ENCODE measurements at places on chromosomes 11 and 22.

DNA sequence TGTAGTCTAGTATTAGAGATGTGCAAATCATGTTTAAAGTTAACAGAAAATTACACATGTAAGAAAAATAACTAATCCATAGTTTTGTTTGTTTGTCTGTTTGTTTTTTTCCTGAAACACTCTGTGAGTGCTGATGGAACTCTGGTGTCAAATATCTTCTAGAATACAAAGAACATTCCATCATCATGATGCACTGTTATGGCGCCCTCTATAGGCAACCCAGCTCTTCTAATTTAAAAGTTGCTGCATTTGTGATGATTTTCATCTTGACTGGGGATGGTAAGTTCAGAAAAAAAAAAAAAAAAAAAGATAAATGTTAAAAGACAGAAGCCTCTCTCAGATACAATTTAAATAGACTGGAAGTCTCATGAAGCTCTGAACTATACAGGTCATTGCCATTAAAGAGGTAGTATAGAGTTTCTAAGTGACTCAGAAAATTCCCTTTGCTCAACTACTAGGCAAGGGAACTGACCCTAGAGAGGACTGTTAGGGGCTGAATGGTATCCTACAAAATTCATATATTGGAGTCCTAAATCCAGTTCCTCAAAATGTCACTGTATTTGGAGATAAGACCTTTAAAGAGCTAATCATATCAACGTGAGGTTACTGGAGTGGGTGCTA lies 597.2 kb upstream of the ANO3 start:
- DNase-seq, result no peak

- no peak for DNase-seq
Observed at GRCh38 chr11:9605742-9606141, 32.3 kb downstream of the WEE1 start.

GRCh38 chr22:36823186-36823839 lies 6.5 kb upstream of the PVALB start:
- DNase-seq, result no peak

GRCh38 chr11:60193687-60194433 lies 11.0 kb upstream of the MS4A6A start:
- DNase-seq, result peak; percentile 45

- DNase-seq, result no peak
Observed at GRCh38 chr11:78164471-78164870, 24.0 kb downstream of the KCTD21 start.

DNA sequence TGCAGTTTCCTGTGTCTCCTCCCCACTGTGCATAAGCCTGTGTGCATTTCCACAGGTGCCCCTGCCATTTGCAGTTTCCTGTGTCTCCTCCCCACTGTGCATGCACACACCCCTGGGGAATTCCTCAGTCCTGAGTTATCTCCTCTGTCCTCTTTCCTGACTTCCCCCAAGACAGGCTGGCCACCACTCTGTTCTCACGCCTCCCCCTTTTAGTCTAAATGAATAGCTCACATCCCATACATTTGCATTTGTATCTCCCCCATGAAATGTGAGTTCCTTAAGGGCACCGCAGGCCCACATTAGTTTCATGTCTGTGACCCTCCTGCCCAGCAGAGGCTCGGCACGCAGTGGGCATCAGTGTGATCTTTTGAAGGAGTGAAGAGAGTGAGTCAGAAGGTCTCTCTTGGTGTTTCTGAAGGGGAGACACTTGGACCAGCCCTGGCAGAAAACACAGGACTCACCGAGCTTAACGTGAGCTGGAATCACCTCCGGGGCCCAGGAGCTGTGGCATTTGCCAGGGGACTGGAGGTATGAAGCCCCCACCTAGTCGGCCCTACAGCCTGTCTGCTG lies 6.2 kb downstream of the LRRC74B start:
- no peak for DNase-seq

DNA sequence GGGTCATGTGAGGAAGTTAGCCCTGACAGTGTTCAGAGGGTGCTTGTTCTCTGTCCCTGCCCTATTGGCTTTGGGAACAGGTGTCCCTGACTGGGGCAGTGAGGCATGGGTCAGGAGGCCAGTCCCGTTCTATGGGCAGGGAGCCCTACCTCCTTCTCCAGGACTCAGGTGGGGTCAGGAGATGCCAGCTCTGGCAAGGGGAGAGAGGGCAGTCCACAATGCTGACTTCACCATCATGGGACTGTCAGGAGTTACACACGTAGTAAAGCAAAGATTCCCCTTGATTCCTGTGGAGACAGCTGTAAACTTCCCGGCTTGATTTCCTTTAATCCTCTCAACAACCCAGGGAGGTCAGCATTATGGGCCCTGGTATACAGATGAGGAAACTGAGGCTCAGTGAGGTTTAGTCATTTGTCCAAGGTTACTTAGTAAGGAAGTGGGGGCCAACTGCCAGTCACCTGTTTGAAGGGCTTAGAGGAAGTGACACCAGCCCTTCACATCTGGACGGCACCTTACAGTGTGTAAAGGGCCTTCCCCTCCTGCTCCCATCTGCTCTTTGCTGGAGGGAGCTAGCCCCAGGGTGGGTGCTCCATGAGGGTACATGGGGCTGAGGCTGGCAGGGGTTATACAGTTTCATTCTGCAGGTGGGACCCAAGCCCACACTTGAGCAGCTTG lies 11.9 kb downstream of the MICALL1 start:
- DNase-seq, result no peak

- DNase-seq, result no peak
Observed at GRCh38 chr11:118914178-118914918, 11.4 kb downstream of the BCL9L start.

DNA sequence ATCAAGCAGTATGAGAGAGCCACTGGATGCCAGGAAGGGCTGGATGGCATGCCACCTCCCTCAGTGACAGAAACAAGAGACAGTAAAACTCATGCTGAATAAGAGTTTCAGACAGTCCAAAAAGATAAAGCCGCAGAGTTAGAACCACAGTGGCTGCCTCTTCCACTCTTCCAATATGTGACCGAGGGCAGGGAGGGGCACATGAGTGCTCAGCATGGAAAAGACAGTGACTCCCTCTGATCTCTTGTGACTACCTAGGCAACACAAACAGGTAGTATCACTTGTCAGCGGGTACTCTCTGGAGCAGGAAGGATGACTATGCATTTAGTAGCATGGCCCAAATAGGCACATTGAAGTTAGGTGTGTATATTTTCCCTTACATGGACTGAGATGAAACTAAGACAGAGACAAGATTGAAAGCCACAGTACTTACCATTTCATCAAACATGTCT lies 295.4 kb downstream of the CADM1 start:
- no peak for DNase-seq

DNA sequence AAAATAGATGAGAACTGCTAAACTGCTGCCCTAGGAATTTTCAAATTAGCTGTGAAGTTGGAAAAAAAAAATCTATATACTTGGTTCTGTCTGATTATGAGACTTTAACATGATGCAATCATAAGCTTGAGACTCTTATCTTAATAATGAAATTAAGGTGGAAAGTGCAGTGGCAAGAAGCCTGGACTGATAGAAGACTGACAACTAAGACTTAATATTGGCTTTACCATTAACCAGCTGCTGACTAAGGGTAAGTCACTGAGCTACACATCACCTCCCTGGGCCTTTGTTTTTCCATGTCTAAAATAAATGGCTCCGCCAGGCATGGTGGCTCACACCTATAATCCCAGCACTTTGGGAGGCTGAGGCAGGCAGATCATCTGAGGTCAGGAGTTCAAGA lies 56.9 kb downstream of the SLC35F2 start:
- DNase-seq, result no peak

DNA sequence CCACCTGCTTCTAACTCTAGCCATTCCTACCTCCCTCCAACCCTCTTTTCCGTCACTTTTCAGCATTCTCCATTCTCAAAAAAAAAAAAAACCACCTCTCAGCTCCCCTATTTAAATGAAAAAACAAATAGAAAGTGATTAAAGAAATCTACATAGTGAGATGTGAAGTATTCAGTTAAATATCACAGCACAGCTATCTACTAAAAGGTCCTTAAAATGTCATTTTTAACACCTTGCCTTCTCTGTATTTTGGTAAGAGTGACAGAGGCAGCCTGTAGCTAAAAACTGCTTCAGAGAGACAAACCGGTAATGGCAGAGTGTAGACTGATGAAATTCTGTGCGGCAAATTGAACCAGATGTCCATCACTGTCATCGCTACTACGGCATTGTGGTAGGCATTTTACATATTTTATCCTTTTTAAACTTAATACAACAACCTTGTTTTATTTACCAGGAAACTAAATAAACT lies 346 bp upstream of the ALG9 start:
- no peak for DNase-seq

- no peak for DNase-seq
Observed at GRCh38 chr11:12439615-12440014, 62.2 kb downstream of the PARVA start.

DNA sequence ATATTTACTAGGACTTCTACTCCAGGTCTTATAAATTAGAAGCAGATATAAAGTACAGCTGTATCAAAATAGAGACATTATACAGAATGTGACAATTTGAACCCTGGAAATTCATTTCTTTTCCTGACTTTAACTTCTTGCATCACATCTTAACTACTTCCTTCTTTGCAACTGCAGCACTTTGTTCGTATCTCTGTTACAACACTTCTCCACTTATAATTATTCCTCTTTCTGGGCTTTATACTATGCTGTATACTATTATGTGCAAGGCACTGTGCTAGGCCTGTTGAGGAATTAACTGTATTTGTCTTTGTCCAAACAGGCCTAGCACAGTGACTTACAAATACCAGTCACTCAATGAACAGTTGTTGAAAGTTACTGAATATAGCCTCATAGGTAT lies 1.8 kb upstream of the SLC36A4 start:
- no peak for DNase-seq

DNA sequence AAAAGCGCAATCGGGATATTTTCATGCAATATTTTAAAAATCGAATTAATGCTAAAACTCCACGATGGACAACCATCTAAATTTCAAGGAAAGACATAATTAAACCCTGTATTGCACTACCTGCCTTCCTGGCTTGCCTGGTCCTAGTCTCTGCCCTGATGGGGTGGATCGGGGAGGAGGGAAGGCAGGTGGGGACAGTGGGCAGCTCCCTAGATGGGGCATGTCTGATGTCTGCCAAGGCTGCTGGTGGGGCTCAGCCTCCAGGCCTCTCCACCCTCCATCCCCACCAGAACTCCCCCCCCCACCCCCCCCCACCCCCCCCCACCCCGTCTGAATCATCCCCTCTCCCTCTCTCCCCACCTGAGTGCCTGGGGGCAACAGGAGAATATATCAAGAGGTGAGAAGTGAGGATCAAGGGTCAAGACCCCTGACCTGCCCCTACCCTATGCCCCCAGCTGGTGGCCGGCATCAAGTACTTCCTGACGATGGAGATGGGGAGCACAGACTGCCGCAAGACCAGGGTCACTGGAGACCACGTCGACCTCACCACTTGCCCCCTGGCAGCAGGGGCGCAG lies 650 bp downstream of the CST6 start:
- no peak for DNase-seq

DNA sequence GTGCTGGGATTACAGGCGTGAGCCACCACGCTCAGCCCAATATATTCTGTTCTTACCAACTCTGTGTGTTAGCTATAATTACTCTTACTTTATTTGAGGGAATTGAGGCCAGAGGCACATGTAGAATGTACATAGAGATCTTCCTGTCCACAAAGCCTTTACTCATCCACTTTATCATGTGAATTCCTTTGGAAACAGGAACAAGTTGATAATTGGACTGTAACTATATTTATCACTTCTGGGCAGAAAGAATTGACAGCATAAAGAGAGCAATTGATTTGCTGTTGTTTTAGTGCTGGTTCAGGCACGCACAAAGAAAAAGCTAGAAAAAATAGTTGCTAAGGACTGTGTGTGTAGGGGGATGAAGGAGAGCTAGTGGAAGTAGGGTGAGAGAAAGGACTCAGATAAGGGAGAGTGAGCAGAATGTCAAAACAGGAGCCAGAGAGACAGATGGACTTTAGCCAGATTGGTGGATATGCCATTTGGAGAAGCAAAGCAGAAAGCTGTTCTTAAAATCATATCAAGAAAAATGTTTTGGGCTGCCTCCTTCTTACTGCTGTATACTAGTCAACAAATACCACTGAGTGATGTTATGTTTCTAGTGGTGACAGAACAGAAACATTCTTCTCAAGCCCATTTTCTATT lies 929.8 kb upstream of the CNTN5 start:
- DNase-seq, result no peak

DNA sequence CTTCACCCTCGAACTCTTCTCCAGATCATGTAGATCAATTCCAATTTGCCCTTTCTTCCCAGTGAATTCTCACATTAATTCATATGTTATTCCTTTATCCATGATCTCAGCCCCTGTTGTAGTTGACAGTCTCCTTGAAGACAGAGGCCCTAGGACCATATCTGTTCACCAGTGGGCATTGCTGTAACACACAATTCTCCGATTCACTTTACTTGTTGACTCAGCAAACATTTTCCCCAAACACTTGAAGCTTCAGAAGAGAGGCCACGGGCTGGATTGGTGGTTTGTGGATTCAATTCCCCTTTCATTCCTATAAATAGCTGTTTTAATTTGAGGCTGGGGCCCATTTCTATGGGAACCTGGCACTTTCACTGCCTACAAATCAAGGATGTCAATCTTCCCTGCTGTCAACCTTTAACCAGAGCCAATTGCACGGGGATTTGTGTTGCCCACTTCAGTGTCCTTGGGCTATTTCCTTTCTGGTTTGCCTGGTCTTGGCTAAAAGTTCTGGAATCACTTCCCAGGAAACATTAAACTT lies 393.0 kb upstream of the KIRREL3 start:
- DNase-seq, result no peak

GRCh38 chr11:3338569-3339339 lies 40.2 kb downstream of the ZNF195 start:
- no peak for DNase-seq

- DNase-seq, result no peak
Observed at GRCh38 chr11:117621226-117621625, 175.8 kb downstream of the DSCAML1 start.

DNA sequence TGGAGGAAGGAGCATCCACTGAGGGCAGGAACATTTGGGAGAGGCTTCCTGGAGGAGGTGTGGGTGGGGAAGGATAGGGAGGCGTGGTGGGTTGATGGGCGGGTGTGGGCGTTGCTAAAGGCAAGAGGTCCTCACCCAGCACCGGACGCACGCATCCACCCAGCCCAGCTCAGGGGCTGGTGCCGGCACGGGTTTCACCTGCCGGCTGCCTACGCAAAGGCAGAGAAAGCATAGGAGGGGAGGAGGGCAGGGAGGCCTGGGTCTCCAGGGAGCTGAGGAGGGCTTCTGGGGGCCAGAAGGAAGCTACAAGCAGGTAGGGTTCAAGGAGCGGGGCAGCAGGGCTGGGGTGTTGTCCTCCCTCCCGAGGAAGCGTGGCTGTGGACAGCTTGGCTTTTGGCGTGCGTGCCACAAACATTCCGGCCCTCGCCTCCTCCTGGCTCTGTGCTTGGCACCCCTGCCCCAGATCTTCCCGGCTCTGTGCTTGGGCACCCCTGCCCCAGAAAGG lies 7.8 kb downstream of the SSH3 start:
- no peak for DNase-seq

- DNase-seq, result no peak
Observed at GRCh38 chr11:78594814-78595213, 20.1 kb upstream of the NARS2 start.

- no peak for DNase-seq
Observed at GRCh38 chr11:105211806-105212554, 72.4 kb upstream of the CARD18 start.

All from stimulated activated CD4-positive, alpha-beta T cell treated with anti-CD3 and anti-CD28 coated beads, TNF-alpha, amount 100 ng/mL, for 24 hours (primary cell).